Ascending aorta (tissue), 2 donors: ENCODE measurements at places on chromosomes 16 and 17.

GRCh38 chr17:80983545-80983944 is 8.1 kb upstream of the CHMP6 start:
- no peak for DNase-seq

DNA sequence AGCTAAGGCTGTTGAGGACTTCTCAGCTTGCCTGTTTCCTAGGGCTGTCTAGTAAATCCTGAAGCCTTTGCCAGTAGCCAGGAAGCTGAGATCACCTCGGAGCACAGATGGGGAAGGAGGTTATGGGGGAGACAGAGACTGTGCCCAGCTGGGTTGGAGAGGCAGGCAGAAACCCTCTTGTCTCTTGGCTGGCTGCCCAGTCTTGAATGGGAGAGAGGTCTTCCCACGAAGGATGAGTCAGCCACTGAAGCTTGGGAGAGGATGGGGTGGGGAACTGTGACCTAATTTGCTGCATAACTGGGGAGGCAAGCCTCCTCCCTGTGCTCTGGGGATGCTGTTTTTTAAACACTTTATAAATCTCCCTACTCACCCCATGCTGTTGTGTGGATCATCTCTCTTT is 69.8 kb downstream of the SHISA9 start:
- no peak for DNase-seq

DNA sequence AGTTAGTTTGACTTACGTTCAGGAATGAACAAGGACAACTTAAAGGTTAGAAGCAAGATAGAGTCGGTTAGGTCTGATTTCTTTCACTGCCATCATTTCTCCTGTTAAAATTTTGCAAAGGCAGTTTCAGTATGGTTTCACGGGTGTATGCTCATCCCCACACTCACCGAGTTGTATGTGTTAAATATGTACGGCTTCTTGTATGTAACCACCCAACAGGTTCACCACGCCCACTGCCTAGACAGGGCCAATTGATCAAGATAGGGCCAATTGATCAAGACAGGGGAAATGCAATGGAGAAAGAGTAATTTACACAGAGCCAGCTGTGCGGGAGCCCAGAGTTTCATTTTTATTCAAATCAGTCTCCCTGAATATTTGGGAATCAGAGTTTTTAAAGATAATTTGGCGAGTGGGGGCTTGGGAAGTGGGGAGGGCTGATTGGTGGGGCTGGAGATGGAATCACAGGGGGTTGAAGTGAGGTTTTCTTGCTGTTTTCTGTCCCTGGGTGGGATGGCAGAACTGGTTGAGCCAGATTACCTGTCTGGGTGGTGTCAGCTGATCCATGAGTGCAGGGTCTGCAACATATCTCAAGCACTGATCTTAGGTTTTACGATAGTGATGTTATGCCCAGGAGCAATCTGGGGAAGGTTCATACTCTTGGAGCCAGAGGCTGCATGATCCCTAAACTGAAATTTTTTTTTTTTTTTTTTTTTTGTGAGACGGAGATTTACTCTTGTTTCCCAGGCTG is 62.4 kb upstream of the PLCG2 start:
- DNase-seq: no peak

DNA sequence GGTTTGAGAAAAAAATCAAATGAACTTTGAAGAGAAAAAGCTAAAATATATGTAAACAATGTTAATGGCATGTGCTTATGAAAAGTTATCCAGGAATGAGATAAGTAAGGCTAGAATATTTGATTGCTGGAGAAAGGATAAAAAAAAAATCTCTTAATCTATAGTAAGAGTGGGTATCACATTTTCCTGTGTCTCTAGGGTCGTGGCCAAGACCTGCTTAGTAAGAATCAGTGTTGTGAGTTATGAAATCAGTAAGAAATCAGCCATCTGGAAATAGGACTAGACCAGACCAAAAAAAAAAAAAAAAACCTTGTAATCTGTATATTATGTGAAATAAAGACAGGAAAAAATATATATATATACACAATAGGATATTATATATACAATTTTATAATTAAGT is 1153.9 kb downstream of the CDH11 start:
- no peak for DNase-seq

GRCh38 chr17:67403483-67403882 is 26.4 kb downstream of the PITPNC1 start:
- no peak for DNase-seq
